A375 (cell line): ENCODE measurements at places on chromosomes 2 and 18. TPM values are rescaled to one million over a fixed set of nuclear protein-coding genes. Genes with fewer than 3 reads are reported as not detected.

Gene AKAIN1
- not detected in 2 replicates for total RNA-seq

Gene TMEM178A
- total RNA-seq = 0.38 TPM in 1 of 2 replicates, not detected in the other

Gene FBLN7
- 0.11 and 0.21 TPM in 2 replicates for total RNA-seq

Gene NPPC
- total RNA-seq = 0.50 and 2.9 TPM in 2 replicates

Gene VRK2
- total RNA-seq = 19.0 and 23.6 TPM in 2 replicates

Gene C2orf66
- 0.15 TPM in 1 of 2 replicates, not detected in the other for total RNA-seq

Gene LANCL1
- 15.2 and 20.4 TPM in 2 replicates for total RNA-seq

Gene MYOM1
- 0.08 and 0.41 TPM in 2 replicates for total RNA-seq

Gene EDAR
- total RNA-seq = not detected in 2 replicates

Gene NDC80
- total RNA-seq = 32.6 and 33.5 TPM in 2 replicates

Gene SLC9A4
- not detected in 2 replicates for total RNA-seq
